ENCODE measurements at places on chromosomes 5 and 9. TPM values are rescaled to one million over a fixed set of nuclear protein-coding genes. Genes with fewer than 3 reads are reported as not detected.

GRCh38 chr5:165035520-165035919 lies 1530.1 kb downstream of the MAT2B start:
- no peak for DNase-seq

DNA sequence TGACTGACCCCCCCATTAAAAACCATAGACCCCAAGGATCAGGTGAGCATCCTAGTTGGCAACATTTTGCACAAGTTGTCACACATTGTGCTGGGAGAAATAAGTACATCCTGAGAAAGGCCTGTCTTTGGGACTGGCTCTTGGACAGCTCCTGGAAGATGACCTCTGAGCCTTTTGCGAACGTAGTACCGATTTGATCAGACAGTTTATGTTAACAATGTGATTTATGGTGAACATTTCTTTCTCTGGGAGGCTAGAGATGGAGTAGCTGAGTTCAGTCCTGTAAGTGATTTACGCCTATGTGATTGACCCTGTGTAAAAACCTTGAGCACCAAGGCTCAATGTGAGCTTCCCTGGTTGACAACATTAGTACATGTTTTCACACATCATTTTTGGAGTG lies 41.7 kb downstream of the LOX start:
- DNase-seq, result no peak

Gene CBY3
- not detected for total RNA-seq

Gene TOR1B
- total RNA-seq, result 26.7 TPM

DNA sequence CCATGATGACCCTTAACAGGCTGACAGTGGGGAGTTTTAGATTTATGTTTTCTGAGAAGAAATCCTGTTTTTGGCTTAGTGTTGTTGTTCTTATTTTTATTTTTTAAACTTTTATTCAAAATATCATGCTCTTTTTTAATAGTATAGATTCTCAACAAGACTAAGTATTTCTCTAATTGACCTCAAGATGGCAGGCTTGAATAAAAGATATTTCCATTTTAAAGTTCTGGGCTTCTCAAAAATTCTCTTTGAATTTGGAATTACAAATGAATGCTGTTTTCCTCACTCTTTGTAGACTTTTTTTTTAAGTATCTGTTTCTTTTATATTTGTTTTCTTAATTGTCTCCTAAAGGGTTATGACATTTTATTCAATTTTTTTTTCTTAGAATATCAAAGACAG lies 50.0 kb upstream of the SH3GL2 start:
- no peak for DNase-seq

GRCh38 chr9:136757328-136757727 lies 715 bp downstream of the LCN8 start:
- DNase-seq, result no peak

DNA sequence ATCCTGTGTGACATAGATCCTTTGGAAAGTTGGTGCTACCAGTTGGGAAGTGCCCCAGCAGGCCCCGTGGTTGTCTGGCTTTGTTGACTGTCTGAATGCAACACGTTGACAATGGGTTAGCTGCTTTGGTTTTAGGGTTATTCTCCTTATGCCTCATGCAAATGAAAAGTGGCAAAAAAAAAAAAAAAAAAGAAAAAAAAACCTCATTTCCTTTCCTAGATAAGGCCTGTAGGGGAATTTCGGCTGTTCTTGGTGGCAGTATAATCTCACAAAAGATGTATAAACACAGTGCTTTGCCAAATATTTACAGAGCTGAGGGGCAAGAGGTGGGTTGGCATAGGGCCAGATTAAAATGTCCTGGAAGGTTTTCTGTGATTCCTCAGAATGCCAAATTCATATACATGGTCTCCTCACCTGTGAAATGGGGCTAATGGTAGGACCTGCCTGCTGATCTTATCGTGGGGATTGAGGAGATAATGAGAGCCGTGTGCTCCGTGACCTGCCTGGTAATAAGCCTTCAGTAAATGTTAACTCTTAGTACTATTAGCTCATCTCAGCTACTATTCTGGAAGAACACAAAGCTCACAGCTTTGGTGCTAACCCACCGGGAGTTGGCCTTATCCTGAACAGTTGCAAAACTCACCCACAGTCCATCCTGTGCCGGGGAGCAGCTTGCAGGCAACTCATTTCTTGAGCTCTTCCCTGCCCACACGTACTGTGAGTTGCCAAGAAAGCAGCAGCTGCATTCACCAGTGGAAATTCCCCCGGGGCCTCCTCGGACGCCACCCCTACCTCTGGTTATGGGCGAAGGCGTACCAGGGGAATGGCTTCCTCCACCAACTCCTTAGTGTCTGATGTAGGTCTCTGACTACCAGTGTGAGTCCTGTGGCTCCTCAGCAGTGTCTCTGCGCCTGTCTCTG lies 220.3 kb downstream of the NR3C1 start:
- DNase-seq, result no peak

DNA sequence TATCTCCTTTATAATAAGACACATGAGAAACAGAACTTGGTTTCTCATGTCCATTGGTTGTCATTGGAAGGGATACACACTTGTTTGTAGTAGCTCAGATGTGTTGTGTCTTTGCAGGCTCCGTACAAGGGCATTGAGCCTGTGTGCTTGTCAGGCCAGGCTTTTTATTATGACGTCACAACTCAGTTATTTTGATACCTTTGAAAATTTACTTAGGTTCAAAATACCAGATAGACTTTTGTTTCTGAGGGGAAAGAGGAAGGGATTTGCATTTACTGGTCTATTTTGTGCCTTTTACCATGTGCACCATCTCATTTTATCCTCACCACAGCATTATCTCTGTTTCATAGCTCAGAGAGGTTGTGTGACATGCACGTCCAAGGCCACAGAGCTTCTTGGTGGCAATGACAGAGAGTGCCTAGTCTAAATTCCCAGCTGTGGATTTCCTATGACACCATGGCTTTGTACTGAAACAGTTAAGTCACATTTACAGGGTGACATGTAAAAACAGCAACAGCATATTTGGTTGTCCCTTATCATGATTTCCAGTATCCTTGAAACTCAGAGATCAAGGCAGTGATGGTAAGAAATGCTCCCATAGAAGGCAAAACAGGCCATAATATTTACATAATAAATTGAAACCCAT lies 268.7 kb downstream of the AOPEP start:
- DNase-seq, result no peak

- no peak for DNase-seq
Observed at GRCh38 chr5:78756858-78757257, 108.3 kb upstream of the LHFPL2 start.

DNA sequence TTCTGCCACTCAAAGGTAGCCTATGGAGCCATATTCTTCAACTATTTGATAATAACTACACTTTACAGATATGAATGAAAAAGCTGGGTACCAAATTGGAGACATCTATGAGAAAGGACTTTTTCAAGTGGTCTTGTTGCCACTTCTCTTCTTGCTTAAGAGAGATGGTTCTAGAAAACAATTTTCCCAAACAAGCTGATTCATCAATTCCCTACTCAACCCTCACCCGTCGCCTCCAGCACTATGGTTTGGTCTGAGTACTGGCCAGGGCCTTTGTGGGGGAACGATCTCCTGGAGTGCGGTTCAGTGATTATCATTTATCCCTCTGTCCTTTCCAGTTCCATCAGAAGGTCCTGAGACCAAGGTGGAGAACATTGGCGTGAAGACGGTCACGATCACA lies 56.8 kb downstream of the IL31RA start:
- no peak for DNase-seq

DNA sequence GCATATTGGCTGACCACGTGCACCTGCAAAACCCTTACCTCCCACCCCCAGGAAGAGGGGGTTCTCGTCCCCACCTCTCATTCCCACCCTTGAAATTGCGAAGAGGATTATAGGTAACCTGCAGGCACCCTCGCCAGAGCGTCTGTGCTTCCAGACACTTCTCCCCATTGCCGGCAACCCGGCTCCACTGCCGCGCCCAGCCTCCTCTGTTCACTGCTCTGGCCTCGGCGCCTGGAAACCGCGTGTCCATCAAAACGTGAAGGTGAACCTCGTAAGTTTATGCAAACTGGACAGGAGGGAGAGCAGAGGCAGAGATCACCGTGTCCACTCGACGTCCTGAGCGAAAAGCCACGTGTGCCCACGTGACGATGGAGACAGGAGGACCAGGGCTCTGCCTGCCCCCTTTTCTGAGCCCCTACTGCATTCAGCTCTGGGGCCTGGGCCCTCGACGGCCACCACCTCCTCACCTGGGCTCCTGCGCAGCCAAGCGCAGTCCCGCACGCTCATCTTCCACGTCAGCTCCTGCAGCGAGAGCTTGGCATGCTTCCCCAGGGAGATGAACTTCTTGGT lies 1.9 kb downstream of the TERT start:
- peak; percentile 36 for DNase-seq
